ENCODE measurements at places on chromosomes 2 and 18. TPM values are rescaled to one million over a fixed set of nuclear protein-coding genes. Genes with fewer than 3 reads are reported as not detected.

DNA sequence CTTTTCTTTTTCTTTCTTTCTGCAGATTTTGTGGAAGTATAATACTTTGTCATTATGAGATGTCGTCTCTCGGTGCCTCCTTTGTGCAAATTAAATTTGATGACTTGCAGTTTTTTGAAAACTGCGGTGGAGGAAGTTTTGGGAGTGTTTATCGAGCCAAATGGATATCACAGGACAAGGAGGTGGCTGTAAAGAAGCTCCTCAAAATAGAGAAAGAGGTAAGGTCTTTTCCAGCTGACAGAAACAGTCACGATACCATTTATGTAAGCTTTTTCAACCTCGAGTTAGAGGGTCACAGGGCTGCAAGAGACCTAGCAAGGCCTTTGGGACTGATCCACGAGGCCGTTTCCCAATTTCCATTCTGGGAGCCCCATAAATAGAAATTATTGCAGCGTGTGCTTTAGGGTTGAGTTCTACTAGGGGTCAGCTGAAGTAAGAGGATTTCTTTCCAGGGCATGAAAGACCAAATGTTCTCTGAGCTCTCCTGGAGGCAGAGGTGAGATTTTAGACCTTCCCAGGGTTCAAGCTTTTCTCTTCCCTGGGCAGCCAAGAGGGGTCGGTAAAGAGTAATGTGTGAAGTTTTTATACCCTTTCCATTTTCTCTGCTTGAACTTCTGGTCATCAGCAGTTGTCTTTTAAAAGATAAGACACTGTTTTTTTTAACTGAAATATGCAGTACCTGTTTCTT, 15.5 kb downstream of the MAP3K20 start:
- H3K4me3 ChIP-seq, result no peak overlapping the region
- no peak for DNase-seq
- H3K27me3 ChIP-seq, result peaks cover 2% of the 10 kb centered on the region

- H3K36me3 ChIP-seq, result peaks cover 13% of the 10 kb centered on the region
- H3K27me3 ChIP-seq, result no peaks in the 10 kb centered on the region
- DNase-seq, result no peak
- no peak overlapping the region for H3K27ac ChIP-seq
- H3K4me1 ChIP-seq, result no peaks in the 10 kb centered on the region
Observed at GRCh38 chr2:43305517-43305916, 79.1 kb upstream of the ZFP36L2 start.

DNA sequence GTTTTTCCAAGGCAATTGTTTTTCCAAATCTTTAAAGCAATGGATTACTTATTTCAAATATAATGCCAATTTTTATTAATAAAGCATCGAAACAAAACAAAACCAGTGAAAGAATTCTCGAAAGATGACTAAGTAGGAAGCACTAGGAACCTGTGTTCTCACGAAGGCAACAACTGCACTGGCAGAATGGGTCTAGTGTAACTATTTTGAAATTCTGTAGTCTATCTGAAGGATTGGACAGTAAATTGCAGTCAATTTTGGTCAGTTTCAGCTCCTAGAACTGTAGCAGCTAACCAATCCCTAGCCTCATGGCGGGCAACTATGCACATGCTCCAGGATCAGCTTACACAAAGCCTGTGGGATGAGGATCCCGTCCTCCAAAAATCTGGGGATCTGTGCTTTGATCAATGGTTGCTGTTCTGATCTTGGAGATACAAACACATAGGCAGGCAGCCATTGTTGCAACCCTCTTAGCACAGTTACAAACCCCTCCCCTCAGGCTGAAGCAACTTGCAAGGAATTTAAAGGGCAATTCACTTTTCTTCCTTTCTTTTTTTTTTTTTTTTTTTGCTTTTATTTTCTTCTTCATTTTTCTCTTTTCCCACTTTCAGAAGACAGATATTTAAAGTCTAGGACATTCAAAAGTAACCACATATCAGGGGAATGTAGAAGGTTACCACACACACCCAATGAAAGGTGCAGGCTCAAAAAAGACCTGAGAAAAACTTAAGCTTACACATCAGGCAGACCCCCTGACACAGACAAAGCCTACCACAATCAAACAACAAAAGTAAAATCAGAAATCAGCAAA, 147.6 kb downstream of the THADA start:
- H3K27me3 ChIP-seq, result no peaks in the 10 kb centered on the region
- no peak for DNase-seq
- no peak overlapping the region for H3K4me3 ChIP-seq
- H3K27ac ChIP-seq, result no peak overlapping the region
- H3K4me1 ChIP-seq, result peaks cover 24% of the 10 kb centered on the region

IL36A gene
- 2.1 TPM for total RNA-seq

GRCh38 chr2:178949584-178949983, 100.4 kb downstream of the CCDC141 start:
- H3K36me3 ChIP-seq, result peaks cover 43% of the 10 kb centered on the region
- H3K27ac ChIP-seq, result no peak overlapping the region
- H3K4me1 ChIP-seq, result no peaks in the 10 kb centered on the region

IL36B gene
- not detected for total RNA-seq

DNA sequence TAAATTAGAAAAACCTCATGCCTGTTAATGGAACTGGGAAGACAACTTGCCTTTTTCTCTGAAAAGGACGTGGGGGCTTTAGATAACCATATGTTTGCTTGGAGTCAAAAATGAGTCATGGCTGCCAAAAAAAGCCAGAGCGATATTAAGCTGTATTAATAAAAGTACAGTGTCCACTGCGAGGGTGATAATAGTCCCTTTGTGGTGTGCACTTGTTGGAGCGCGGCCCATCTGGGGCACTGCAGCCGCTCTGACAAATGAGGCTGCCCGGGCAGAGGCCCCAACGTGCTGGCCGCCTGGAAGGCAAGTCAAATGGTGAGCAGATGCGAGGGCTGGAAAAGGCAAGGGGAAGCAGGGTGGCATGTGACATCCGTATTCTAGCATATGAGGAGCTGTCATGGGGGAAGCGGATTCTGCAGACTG, 103.3 kb upstream of the NCK2 start:
- H3K27me3 ChIP-seq, result peaks cover 2% of the 10 kb centered on the region
- DNase-seq, result no peak
- H3K4me1 ChIP-seq, result no peaks in the 10 kb centered on the region
- H3K27ac ChIP-seq, result no peak overlapping the region

DNA sequence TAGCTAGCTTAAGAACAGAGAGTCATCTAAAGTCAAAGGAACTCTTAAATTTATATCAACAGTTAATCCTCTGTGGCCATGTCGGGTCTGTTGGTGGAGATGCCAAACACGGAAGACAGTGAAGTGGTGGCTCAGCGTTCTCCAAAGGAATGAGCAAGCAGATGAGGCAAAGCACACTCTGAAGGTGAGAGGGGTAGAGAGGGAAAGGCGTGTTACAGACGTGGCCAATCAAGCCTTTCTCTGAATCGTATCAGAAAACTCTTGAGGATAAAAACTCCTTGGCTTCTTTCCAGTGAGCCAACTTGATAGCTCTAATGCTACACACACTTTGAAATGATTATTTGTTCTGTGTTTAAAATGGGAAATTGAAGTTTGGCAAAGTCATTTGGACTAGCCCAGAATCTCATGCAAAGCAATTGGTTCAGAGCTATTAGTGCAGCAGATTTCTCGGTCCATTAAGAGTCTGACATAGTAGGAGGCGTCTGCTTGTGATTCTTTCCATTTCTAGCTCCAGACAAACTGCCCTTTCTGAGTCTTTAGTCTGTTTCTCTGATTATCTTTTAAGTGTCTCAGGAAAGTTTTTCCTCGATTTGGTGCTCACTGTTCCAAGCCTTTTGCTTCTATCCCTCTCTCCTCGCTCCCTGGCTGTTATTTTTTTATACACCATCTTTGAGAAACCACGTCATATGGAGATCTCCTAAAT, 57.5 kb upstream of the CPO start:
- no peaks in the 10 kb centered on the region for H3K4me1 ChIP-seq
- no peak overlapping the region for H3K27ac ChIP-seq
- no peak overlapping the region for H3K4me3 ChIP-seq
- no peaks in the 10 kb centered on the region for H3K27me3 ChIP-seq
- DNase-seq, result no peak
